Activated CD8-positive, alpha-beta T cell treated with anti-CD3 and anti-CD28 coated beads for 36 hours (primary cell): ENCODE measurements at places on chromosomes 7 and 10.

GRCh38 chr10:99698504-99699080, 33.3 kb downstream of the COX15 start:
- peak; percentile 16 for DNase-seq

DNA sequence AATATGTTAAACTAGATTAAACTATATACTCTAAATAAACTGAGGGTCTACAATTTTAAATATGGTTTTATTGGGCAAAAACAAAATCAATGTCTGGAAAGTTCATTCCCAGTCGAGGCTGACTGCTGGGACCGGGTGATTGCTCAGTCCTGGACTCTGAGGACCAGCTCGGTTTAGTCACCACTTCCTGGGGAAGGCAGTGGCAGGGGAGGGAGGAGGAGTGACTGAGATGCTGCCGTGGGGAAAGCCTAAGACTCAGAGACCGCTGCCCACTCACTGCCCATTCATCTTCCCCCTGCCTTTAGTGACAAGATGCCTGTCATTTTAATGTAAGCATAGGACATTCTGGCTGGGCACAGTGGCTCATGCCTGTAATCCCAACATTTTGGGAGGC, 29.0 kb downstream of the ATOH7 start:
- DNase-seq: peak; percentile 16

DNA sequence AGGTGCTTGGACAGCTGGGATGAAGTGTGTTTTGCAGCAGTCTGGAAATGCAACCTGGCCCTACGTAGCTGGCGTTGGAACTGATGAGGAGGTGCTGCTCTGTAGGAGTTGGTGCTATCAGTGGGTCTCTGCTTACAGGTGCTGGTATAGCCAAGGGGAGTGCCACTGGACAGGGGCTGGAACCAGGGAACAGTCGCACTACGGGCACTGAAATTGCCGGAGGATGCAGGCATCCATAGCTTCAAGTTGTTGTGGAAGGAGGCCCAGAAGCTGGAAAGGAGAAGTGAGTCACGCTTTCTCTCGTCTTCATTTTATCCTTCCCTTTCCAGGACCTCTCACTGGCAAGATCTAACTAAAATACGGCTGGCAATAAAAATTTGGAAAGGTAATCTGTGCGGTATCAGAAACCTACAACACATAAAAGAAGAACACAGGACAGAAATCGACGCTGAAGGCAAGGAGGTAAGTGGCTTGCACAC, 25.8 kb downstream of the MACC1 start:
- DNase-seq: no peak

DNA sequence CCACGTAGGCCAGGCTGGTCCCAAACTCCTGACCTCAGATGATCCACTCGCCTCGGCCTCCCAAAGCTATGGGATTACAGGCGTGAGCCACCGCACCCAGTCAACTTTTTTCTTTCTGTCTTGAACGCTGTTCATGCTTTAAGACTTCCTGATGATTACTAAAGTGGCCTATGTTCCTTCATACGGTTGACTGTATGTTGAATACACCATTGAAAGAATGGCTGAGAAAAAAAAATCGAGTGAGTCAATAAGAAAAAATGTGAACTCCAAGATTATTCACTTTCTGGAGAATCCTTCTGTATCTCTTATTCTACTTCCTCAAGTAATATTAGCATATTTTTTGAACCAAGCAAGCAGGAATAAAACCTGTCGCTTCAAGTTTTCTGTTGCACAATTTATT, 955.0 kb downstream of the GATA3 start:
- no peak for DNase-seq

DNA sequence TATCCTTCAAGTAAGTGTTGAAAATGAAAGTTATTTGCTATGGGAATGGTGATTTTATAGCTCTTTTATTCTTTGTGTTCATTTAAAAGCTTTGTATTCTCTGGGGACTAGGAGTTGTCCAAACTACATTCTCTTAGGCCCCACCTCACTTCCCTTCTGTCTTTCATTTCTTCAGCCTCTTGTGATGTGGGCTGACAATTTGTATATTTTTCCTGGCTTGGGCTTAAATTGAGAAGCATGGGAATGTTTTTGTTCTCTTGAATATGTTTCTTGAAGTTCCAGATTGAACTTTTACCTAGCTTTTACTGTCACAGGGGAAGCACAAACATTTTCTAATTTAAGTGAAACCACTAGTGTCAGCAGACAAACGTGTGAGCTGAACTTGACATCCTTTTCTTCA, 27.9 kb downstream of the BBS9 start:
- DNase-seq: no peak

- no peak for DNase-seq
Measured at GRCh38 chr7:151665368-151665767, 145.7 kb upstream of the RHEB start.

- DNase-seq: no peak
Measured at GRCh38 chr10:10891124-10892082, 126.3 kb upstream of the CELF2 start.

GRCh38 chr10:64283621-64284020, 762.4 kb downstream of the REEP3 start:
- no peak for DNase-seq

- DNase-seq: no peak
Measured at GRCh38 chr10:77301305-77301730, 336.3 kb downstream of the KCNMA1 start.

GRCh38 chr10:129951101-129951969, 12.7 kb downstream of the EBF3 start:
- DNase-seq: no peak

DNA sequence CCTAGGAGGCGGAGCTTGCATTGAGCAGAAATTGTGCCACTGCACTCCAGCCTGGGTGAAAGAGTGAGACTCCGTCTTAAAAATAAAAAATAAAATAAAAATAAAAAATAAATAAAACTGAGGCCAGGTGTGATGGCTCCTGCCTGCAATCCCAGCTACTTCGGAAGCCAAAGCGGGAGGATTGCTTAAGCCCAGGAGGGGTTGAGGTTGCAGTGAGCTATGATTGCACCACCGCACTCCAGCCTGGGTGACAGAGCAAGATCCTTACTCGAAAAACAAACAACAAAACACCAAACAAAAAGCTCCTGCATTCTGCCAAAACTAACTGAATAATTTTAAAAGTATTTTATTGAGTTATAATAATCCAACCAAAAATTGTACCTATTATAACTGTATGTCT, 36.2 kb downstream of the AGAP4 start:
- no peak for DNase-seq
